ENCODE measurements at places on chromosomes 5 and 9. TPM values are rescaled to one million over a fixed set of nuclear protein-coding genes. Genes with fewer than 3 reads are reported as not detected.

The SH2D3C gene
- total RNA-seq = 70.7 TPM

The SPRY4 gene
- total RNA-seq = 55.6 TPM

The NCBP1 gene
- 32.2 TPM for total RNA-seq

The LMX1B gene
- total RNA-seq = not detected

The F2RL2 gene
- total RNA-seq = 0.25 TPM

The GTF2H2C gene
- 20.6 TPM for total RNA-seq

The SELENOP gene
- 28.6 TPM for total RNA-seq

The MAMDC4 gene
- total RNA-seq = 1.9 TPM

The NKD2 gene
- total RNA-seq = 0.25 TPM

The C9orf153 gene
- not detected for total RNA-seq

The FOXI1 gene
- total RNA-seq = not detected

The CCNI2 gene
- 0.25 TPM for total RNA-seq

The TXNDC8 gene
- total RNA-seq = not detected

The NDST1 gene
- total RNA-seq = 129 TPM

The PCDHGB2 gene
- 3.3 TPM for total RNA-seq

The CBY3 gene
- total RNA-seq = not detected
